ENCODE measurements at places on chromosomes 4 and X. TPM values are rescaled to one million over a fixed set of nuclear protein-coding genes. Genes with fewer than 3 reads are reported as not detected.

Gene PNMA6A
- total RNA-seq, result 52.9 TPM

Gene FGB
- not detected for total RNA-seq

Gene CXCL6
- total RNA-seq, result not detected

DNA sequence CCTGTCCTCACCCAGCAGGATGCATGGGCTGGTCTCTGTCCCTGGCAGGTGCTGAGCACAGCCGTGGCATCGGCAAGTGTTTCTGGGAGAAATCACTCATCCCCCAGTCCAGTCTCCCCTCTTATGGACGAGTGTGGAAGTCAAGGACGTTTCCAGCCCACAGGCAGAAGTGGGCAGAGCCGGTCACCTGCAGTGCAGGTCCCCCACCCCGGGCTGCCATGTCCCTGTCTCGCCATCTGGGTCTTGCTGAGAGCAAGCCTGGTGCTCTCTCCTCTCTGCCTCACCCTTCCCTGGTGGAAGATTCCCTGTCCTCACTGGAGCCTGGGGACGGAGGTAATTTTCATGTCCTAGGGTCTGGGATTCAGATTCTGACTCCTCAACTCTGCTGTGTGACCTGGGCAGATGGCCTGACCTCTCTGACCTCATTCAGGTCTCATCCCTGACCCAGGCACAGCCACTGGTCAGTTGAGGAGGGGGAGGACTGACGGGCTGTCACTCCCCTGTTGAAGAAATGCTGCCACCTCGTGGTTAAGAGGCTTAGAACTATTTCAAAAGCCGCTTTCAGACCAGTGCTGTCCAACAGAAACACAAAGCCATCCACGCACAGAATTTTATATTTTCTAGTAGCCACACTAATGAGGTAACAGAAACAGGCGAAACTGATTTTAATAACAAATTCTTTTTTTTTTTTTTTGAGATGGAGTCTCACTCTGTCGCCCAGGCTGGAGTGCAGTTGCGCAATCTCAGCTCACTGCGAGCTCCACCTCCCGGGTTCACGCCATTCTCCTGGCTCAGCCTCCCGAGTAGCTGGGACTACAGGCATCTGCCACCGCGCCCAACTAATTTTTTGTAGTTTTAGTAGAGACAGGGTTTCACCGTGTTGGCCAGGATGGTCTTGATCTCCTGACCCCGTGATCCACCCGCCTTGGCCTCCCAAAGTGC, 1.8 kb downstream of the CPZ start:
- peak; percentile 46 for DNase-seq

DNA sequence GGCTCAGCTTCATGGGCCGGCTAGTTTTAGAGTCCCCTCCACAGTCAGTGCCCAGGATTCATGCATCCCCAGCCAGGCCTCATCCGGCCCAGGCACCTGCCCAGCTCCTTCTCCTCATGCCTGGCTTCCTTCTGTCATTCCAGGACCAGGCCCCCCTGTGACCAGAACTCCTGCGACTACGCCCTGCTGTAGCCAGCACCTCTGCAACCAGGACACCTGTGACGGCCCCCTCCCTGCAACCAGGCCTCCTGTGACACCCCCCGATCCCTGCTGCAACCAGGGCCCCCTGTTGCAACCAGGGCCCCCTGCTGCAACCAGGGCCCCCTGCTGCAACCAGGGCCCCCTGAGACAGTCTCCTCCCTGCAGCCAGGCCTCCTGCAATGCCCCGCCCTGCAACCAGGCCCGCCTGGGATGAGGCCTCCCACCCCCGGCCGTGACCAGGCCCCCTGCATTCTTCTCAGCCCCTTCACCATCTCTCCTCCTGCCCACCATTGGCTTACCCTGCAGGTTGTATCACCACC, 46.8 kb downstream of the HTRA3 start:
- peak; percentile 22 for DNase-seq

DNA sequence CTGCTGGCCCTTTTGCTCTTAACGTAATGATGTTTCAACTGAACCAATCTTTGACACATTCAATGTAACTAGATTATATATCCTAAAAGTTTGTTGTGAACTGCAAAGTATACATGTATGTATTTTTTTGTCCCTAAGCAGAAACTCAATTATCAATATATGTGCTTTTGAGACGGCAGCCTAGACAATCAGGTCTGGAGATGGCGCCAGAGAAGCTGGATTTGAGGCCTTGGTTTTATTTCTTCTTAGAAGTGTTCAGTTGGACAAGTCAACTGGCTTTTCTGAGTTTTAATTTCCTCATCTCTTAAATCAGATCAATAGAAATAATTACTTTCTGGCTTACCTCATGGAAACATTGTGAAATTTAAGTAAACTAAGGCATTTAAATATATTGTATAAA, 62.5 kb downstream of the DCAF8L1 start:
- no peak for DNase-seq

DNA sequence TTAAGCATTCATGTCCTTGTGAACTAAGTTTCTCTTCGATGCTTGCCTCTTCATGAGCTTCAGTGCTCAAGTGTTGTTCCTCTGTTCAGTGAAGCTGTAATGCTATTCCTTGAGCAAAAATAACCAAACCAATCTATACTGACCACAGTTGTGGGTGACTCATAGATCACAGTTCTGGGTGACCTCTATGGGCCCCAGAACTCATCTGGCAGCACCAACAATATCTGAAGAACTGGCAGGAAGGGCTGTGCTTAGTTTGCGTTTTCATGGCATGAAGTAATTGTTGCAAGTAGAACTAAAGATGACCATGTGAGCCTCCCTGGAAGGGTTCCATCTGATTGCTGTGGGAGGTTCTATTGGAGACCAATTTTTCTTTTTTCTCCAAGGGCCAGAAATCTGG, 106.2 kb downstream of the CCNG2 start:
- no peak for DNase-seq

DNA sequence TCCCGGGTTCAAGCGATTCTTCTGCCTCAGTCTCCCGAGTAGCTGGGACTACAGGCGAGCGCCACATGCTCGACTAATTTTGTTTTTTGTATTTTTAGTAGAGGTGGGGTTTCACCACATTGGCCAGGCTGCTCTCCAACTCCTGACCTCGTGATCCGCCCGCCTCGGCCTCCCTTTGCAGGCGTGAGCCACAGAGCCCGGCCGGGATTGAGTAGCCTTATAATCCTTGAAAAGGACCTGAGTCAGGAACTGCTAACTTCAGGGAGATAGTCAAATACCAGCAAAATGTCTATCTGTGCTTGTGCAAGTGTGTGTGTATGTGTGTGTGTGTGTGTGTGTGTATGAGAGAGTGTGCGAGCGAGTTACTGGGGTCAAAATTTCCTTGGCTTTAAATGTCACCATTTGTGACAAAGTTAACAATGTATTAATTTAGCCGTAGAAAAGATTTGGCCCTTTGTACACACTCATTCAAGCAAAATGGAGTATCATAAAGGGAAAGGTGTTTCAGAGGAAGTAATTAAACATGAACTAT, 1.8 kb upstream of the KDM6A start:
- DNase-seq, result peak; percentile 30

DNA sequence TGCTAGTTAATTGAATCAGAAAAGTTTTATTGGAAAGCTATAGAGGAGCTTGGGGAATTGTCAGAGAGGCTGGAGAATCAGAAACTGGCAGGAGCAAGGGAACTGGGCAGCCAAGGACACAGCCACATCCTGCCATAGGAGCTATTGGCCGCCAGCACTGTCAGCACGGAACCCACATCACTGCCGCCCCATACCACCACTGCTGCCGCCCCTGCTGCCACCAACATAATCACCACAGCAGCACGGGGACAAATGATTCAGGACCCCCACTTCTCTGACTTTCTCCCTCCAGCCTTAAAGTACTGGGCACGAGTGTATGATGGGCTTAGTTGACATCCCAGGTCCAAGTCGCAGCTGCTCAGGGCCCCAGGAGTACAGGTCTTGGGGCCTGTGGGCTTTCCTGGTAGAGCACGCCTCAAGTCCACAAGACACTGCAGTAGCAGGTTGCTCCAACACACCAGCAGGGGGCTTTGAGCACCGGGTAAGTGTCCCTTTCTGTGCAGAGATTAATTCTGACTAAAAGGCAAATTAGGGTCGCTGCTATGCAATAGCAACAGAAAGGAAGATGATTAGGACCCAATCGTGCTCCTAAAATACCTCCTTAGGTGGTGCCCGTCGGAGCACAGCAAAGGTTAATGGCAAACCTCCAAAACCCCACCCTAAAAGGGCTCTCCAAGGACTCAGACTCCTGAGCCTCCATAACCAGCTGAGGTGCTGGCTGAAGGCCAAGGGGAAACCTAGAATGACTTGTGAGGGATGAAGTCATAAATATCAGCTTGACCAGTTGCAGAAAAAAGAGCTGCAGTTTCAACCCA, 6.9 kb downstream of the PJA1 start:
- no peak for DNase-seq

All from dorsolateral prefrontal cortex (tissue), 122 donors.